Testis (tissue), 5 donors: ENCODE measurements at places on chromosomes 12 and 14.

DNA sequence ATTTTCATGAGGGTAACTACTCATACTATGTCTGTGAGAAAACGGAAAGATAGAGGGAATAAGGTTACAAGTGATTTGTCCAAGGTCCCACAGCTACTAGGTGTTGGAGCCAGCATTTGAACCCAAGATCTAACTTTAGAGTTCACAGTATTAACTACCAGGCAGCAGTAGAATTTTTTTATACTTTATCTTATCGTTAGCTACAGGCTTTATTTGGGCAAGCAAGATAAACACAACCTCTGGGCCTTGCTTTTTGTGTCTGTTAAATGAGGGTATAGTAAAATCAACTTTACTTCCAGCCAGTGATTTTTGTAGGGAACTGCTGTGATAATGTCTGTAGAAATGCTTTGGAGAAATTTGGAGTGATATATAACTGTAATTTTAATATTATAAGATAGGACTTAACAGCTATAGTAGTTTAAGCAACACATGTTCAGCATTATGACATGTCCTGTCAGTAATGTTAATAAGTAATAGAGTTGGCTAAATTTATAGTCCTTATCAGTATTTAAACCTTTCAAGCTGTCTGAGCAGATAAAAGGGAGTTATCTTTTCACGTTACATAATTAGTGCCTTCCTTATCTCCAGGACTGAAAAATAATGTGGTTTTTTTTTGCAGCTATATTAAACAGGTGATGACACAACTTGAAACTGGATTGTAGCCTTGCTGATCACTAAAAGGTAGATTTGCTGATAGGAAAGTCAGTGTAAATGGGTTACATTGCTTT lies 12.8 kb downstream of the LEMD3 start:
- H3K36me3 ChIP-seq, result no peaks in the 10 kb centered on the region
- no peaks in the 10 kb centered on the region for H3K27me3 ChIP-seq
- H3K27ac ChIP-seq, result no peak overlapping the region
- H3K4me1 ChIP-seq, result peaks cover 8% of the 10 kb centered on the region
- H3K4me3 ChIP-seq, result no peak overlapping the region

DNA sequence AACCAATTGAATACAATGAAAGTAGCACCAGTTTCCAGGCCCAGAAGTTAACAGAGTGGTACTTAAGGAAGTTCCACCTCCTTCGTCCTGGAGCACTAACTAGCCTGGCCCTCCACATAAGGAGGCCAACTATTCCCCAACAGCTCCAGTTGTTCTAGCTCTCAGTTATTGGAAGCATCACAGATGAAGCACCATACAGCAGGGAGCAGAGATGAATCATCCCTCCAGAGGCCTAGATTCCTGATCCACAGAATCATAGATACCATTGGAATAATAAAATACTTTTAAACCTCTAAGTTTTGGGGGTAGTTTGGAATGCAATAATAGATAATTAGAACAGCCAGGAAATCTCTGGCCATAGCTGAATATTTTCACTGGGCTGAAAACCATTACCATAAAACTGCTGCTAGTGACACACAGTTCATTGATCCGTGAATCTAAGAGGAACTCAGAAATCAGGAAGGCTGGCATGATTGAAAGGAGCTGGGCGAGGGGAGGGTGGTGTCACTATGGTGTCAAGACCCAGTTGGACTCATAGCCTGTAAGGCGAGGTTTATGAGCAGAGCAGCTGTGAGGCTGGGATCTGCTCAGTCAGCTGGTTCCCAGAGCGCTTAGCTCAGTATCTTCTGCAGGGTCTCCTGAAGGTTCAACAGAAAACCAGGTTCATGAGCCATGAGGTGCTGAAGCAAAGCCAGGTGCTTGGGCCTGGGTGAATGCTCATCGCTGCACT lies 371.4 kb upstream of the TMTC1 start:
- H3K27me3 ChIP-seq, result no peaks in the 10 kb centered on the region
- DNase-seq, result no peak
- H3K36me3 ChIP-seq, result no peaks in the 10 kb centered on the region
- H3K4me3 ChIP-seq, result no peak overlapping the region
- H3K4me1 ChIP-seq, result no peaks in the 10 kb centered on the region

- H3K27me3 ChIP-seq, result no peaks in the 10 kb centered on the region
- no peak overlapping the region for H3K27ac ChIP-seq
- H3K4me1 ChIP-seq, result no peaks in the 10 kb centered on the region
- H3K4me3 ChIP-seq, result no peak overlapping the region
- no peaks in the 10 kb centered on the region for H3K36me3 ChIP-seq
These were observed 323.9 kb downstream of the TMEM132D start for GRCh38 chr12:129579879-129580278.

DNA sequence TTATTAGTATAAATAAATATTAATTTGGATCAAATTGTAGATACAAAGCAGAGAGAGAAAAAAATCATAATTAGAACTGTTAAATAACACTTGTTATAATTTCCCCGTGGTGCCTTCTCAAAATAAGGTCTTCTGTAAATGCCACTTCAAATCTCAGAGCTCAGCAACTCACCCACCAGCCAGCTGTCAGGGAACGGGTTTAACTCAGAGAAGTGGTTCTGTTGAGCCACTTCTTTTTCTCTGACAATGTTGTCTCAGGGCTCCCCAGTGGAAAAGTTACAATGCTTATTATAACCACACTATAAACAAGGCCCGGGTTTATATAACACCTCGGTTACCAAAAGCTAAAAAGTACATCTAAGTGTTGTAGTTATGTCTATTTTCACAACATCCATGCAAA lies 452.6 kb downstream of the GLT1D1 start:
- no peak overlapping the region for H3K4me3 ChIP-seq
- no peaks in the 10 kb centered on the region for H3K36me3 ChIP-seq
- DNase-seq, result no peak
- H3K27me3 ChIP-seq, result no peaks in the 10 kb centered on the region
- H3K27ac ChIP-seq, result no peak overlapping the region

GRCh38 chr14:74190927-74191575 lies 48.2 kb upstream of the VSX2 start:
- no peaks in the 10 kb centered on the region for H3K4me1 ChIP-seq
- H3K27ac ChIP-seq, result no peak overlapping the region
- H3K27me3 ChIP-seq, result no peaks in the 10 kb centered on the region
- peak; percentile 46 for DNase-seq
- H3K36me3 ChIP-seq, result no peaks in the 10 kb centered on the region

GRCh38 chr14:88934351-88934806 lies 109.9 kb downstream of the TTC8 start:
- no peak overlapping the region for H3K27ac ChIP-seq
- H3K36me3 ChIP-seq, result no peaks in the 10 kb centered on the region
- no peaks in the 10 kb centered on the region for H3K27me3 ChIP-seq
- no peaks in the 10 kb centered on the region for H3K4me1 ChIP-seq
